ENCODE measurements at places on chromosomes 6 and 20.
A peak's percentile ranks its signal among the peaks of the same experiment; 100 is the strongest.

DNA sequence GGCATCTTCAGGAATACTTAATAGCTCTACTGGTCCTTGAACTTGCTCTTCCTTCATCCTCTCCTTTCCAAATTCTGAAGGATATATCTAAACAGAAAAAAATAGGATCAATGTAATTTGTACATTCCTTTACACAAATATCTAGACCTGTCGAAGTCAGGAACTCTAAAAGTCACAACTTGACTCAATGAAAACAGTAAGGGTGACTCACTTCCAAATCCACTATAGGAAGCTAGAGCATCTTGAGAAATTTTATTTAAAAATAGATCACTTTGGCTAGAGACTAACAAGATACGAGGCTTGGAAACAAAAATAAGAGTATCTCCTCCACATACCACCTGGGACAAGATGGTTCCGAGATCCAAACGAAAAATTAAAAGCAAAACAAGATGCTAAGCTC is 12.2 kb downstream of the ESF1 start:
- no peak for DNase-seq

GRCh38 chr20:10673176-10673841 is 490 bp downstream of the JAG1 start:
- no peak for DNase-seq

DNA sequence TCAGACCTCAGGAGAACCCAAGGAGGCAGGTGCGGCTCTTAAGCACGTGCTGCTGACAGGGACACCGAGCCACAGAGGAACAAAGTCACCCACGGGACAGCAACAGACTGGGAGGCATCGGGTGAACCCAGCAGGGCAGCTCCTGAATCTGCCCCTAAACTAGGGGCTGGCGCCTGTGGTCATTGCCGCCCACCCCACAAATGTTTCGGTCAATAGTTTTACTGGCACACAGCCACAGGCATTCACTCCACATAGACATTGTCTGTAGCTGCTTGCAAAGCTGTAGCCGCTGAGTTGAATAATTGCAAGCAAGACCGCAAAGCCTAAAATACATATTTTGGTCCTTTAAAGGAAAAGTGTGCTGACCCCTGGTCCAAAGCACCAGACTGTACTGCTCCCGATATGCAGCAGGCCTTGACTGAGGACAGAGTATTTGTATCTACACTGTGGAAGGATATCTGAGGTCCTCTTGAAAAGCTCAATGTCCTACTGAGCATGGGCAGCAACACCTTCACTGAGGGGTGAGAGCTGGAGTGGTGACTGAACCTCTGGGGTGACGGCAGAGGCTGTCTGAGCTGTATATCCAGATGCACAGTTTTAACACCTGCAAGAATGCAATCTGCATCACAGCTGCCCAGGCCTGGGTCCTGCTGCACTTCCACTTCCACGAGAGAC is 310.3 kb downstream of the THBS2 start:
- DNase-seq = no peak

DNA sequence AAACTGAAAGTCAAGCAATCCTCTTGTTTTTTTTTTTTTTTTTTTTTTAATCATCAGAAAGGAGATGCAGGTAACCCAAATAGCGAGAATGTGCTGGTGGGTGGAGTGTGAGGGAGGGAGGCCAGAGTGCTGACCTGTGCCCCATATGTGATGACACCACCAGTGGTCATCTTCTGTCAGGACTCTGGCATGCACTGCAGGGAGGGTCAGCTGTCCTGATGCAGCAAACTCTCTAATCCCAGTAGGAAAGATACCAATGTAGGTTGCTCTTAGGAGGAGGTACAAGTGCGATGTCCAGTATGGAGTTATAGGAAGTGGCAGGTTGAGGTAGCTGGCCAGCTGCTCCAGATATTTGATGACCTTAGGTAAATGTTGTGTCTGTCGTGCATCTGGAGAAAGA is 2.8 kb upstream of the CST4 start:
- DNase-seq = no peak

- no peak for DNase-seq
Measured at GRCh38 chr6:14804001-14804784, 441.7 kb upstream of the JARID2 start.

DNA sequence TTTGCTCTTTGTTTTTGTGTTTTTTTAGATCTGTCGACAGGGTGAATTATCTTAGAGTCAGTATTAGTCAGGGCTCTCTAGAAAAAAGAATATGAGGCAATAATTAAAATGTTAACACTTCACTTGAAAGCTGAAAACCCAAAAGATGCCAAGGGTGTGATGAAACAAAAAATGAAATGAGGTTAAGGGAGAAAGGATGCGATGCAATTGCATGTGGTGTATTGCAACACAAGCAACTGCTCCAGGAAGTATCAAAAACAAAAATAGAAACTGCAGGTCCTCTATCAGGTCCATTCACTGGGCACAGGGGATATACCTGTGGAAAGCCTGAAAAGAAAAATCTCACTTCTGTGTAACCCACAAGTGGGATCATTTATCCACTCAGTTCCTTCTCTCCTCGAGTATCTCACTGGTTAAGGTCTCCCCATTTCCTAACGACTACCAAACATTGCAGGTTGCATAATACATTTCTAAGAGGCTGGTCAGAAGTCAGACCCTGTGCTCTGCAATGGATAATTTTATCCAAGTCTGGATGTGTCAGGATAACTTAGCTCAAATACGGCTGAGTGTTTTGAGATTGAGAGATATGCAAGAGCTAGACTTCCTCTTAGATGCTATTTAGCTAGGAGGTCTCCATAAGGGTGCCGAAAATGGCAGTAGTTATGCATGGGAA is 257.7 kb upstream of the GJE1 start:
- no peak for DNase-seq

- DNase-seq = peak; percentile 4
Measured at GRCh38 chr20:63119963-63120807, 95.7 kb downstream of the YTHDF1 start.

DNA sequence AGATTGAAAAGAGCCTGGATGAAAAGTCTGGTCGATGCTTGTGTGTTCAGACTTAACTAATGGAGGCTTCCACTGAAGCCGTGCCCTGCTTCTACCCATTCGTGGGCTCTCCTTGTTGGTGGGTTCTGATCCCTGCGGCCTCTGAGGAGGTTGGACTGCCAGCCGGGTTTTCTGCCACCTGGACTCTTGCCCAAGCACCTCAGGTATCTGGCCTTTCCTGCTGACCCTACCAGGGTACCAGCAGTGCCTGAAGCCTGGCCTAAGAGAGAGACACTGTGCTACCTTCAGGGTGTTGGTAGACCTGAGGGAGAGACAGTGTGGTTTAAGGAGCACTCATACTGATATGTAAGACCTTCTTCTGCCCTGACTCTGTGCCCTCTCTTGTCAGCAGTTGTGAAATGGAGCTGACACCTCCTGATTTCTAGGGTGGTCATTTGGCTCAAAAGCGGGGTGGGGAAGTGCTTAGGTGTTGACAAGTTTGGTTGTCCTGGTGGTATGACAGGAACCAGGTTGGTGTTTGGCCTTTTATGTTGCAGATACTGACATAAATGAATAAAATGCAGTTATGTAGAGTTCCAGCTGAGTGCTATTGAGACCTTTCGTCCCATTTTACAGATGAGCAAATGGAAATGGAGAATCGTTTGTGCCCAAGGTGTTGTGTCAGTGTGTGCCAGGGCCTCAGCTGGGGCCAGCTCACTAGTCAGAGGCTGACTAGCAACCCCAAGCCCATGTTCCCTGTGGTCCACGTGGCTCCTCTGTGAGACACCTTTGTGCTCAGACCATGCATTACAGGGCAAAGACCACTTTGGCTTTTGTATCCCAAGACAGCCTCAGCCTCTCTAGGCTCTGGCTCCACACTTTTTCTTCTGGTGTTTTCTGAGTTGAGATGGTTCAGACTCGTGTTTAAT is 3.1 kb downstream of the PLCG1 start:
- no peak for DNase-seq
